Iris pigment epithelial cell (primary cell): ENCODE measurements at places on chromosomes 6 and 20.
A peak's percentile ranks its signal among the peaks of the same experiment; 100 is the strongest.

DNA sequence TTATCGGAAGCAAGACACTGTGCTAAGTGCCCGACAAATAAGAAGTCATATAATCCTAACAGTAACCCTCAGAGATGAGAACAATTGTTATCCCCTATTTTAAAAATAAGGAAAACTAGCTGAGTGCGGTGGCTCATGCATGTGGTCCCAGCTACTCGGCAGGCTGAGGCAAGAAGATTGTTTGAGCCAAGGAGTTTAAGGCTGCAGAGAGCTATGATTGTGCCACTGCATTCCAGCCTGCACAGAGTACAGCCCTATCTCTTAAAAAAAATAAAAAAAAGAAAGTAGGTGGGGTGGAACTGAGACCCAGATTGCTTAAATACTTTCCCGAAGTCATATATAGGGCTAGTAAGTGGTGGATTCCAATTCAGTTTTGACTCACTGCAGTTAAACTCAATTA lies 84.7 kb downstream of the UST start:
- DNase-seq = peak; percentile 51

GRCh38 chr6:12718015-12718414 lies 1.4 kb downstream of the PHACTR1 start:
- DNase-seq = peak; percentile 30

DNA sequence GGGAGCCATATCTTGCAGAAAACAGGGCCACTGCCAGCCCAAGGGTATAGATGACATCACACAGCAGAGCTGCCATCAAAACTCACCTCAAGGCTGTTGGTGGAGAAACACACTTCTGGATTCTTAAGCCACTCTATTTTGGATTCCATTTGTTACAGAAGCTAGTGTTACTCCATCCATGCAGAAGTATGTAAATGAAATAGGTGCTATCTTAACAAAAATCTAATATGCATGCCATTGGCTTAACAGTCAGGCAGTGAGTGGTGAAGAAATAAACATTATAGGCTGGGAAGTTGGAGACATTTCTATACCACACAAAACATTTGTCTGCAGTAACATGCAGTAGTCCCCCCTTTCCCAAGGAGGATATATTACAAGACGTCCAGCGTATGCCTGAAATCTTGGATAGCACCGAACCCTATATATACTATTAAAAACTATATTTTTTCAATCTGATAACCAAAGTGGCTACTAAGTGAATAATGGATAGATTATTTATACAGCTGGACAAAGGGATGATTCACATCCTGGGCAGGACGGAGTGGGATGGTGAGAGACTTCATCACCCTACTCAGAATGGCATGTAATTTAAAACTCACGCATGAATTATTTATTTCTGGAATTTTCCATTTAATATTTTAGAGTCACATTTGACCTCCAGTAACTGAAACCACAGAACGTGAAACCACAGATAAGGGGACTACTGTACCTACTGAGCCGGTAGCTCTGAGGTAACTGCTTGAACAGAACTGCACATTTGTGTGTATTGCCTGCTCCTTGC lies 160.0 kb upstream of the PLN start:
- peak; percentile 92 for DNase-seq

DNA sequence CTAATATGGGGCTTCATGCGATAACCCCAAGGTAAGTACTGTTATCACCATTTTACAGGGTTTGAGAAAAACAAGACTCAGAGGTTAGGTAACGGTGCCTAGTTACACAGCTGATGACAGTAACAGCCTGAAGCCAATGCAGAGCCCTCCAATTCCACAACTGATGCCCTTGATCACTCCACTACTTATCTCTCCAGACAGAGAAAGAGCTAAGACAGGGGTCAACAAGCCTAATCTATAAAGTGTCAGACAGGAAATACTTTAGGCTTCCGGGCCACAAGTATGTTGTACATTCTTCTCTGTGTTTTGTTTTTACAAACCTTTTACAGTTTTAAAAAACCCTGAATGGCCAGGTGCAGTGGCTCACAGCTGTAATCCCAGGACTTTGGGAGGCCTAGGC lies 50.9 kb downstream of the MAP7 start:
- DNase-seq = no peak

DNA sequence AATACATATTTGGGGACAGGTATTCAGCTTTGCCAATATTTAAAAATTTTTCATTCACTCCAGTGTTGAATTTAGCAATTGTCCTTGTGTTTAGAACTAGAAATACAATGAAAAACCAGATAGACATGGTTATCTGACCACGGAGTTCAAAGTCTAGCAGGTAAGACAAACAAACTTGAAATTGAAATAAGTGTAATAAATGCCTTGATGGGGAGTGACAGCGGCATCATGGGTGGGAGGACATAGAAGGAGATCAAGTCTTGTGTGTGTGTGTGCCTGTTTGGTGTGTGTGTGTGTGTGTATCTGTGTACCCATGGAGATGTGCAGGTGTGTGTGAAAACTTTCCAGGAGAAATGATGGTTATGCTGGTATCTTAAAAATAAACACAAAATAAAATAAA lies 750.0 kb upstream of the CITED2 start:
- DNase-seq = no peak

DNA sequence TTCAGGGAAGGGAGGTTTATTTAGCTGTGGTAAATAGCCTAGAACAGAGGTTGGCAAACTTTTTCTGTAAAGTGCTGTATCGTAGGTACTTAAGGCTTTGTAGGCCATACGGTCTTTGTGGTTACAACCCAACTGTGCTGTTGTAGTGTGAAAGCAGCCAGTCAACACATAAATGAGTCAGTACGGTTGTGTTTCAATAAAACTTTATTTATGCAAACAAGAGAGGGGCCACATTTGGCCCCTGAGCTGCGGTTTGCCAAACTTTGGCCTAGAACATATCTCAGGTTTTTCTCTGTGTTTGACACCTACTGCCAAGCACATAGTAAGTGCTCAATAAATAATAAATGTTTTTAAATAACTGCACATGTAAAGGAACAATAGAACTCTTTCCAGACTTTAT lies 102.2 kb downstream of the RNF144B start:
- no peak for DNase-seq

DNA sequence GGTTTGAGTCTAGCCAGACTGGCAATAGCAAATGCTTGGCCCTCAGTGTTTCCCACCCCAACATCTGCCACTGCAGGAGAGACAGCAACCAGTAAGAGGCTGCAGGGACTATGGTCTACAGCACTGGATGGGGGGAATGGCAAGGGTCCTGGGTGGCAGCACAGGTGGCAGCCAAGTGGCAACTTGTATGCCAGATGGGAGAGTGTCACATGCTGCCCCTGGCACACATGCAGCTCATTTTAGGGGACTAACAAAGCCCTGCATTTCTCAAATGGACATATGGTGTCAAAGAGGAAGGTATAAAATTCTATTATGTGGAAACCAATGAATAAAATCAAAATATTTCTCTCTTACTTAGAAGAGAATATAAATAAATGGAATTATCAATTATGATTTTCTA lies 298.7 kb upstream of the MARCKS start:
- no peak for DNase-seq

- DNase-seq = no peak
Measured at GRCh38 chr6:12017263-12017662, 5.2 kb downstream of the HIVEP1 start.

DNA sequence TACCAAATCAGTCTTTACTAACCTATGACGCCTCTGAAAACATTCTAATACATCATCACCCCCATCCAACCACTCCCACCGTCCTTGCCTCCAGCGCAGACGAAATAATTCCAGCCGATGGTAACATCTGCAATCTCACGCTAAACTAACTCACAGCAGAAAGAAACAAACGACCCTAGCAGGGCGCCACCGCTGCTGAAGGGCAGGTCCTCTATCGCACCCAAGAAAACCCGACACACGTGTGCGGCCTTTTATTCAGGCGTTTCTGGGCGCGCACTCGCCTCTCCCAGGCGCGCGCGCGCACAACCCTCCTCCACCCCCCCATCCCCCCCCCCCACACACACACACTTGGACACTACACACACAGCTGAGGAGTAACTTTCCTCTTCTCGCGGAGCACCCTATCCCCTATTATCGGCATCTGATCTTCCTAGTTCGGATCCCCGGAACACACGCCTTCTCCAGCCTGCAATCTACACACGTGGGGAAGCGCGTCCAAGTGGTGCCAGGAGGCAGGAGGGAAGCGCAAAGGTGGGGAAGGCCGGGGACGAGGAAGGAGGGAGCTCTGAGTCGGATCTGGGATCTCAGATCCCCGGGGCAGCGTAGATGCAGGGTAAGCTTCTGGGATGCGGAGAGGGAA lies 1.4 kb downstream of the GFOD1 start:
- DNase-seq = peak; percentile 48

DNA sequence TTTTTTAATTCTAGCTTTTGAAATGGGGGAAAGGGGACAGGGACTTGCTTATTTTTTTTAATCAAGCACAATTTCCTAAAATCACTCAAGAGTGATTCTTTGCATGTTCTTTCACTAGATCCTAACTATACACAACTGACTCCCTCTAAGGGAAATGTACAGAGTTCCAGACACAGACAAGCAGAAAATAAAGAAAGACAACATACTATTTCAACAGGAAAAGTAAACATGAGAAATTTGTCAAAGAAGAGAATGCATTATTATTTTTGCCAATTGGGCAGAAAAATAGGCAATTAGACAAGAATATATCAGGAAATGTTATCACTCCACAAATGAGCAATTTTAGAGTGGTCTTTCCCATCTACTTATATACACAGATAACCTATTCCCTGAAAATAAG lies 128.2 kb downstream of the RNGTT start:
- no peak for DNase-seq

- no peak for DNase-seq
Measured at GRCh38 chr20:52012079-52012478, 179.5 kb downstream of the ZFP64 start.

DNA sequence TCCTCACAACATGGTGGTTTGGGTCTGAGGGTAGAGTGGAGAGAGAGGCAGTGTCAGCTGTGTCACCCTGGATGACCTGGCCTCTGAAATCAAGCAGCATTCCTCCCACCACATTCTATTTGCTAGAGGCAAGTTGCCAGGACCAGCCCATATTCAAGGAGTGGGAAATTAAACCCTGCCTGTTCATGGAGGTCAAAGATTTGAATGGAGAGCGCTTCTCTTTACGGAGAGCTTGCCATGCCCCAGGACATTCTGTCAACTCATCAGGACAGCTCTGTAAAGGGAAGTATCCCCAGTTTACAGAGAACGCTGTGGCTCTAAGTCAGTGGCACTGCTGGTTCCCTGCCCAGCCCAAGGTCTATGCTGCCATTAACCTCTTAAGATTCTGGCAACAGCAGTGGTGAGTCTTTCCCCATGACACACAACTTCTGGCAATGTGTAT lies 90.0 kb upstream of the INSM1 start:
- DNase-seq = no peak

GRCh38 chr6:169942173-169942572 lies 190.8 kb downstream of the ERMARD start:
- no peak for DNase-seq

DNA sequence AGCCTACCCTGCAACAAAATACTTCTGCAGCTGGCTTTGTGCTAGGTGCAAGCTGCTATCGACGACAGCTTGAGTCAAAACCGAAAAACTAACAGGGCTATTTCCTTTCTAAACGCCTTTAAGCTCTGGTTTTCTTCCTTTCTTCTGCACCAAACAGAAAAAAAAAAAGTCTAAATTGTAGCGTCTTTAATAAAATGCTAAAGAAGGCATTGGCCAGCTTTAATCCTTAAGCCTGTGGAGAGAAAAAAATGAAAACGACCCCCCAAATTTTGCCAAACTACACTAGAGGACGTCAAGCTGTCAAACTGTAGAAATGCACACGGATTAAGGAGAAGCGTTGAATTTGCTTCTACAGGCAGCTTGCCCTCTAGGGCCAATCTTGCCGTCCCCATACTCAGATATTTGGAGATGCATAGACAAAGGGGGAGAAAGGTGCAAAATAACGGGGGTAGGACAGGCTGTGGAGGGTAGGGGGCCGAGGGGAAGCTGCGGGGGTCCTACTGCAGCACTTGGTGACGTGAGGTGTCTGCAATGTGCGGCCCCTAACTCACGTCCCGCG lies 1.4 kb upstream of the NRN1 start:
- DNase-seq = no peak

DNA sequence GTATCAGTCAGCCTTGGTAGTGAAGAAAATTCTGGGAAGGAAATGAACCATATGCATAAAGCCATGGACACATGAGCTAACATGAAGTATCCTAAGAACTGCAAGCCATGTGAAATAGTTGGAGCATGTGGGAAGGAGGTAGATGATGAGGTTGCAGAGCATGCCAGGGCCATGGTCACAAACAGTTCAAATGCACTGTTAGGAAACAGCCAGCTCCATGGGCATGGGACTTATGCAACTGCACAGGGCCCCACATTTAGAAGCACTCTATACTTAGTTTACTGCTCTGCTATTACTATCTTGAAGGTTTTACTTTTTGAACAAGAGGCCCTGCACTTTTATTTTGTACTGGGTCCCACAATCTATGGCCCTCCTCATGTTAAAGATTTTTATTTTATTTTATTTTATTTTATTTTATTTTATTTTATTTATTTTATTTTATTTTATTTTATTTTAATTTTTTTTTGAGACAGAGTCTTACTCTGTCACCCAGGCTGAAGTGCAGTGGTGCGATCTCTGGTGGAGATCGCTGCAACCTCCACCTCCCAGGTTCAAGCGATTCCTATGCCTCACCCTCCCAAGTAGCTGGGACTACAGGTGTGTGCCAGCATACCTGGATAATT lies 169.1 kb downstream of the IBTK start:
- no peak for DNase-seq

DNA sequence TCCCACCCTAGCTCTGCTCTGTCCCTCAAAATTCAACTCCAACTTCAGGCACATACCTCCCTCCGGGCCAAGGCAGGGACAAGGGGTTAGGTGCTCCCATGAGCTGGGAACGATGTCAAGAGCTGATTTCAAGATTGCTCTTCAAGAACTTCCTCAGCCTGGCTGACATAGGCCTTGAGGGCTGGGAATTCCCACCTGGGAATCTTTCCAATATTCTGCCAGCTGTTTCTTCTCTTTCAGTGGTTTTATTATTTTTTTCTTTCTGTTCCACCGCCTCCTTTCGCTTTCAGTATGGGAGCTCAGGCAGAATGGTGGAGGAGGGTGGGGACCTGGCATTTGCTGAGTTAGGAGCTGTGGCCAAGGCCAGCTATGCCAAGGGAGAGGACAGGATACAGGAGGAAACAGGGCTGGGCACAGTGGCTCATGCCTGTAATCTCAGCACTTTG lies 33.7 kb downstream of the SRSF3 start:
- DNase-seq = peak; percentile 63

DNA sequence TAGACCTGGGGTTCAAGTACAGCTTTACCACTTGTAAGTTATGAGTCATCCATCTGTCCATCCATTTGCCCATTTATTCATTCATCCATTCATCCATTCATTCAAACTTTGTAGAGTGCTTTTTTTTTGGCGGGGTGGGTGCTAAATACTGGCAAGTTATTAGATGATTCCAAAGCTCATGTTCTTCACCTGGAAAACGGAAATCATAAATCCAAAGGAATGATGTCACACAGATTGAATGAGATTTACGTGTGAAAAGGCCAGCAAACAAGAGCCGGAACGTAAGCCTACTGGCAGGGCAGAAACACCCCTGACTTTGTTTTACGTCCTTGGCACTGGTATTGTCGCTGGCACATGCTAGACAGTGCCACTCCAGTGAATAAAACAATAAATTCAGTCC lies 480.9 kb upstream of the CHD6 start:
- DNase-seq = no peak

- no peak for DNase-seq
Measured at GRCh38 chr6:3905945-3906845, 57.0 kb downstream of the FAM50B start.

GRCh38 chr6:78995346-78995745 lies 82.7 kb downstream of the PHIP start:
- DNase-seq = no peak

GRCh38 chr6:46979206-46979605 lies 57.5 kb upstream of the ADGRF5 start:
- DNase-seq = no peak

- DNase-seq = peak; percentile 45
Measured at GRCh38 chr6:1615151-1615852, 5.6 kb downstream of the FOXC1 start.
